NCI-H82 (cell line): ENCODE measurements at places on chromosomes 6 and 20.

GRCh38 chr6:25181923-25182322 lies 97.3 kb upstream of the CARMIL1 start:
- no peak for DNase-seq

- no peak for DNase-seq
Measured at GRCh38 chr6:34317882-34318498, 69.2 kb upstream of the SMIM29 start.

GRCh38 chr6:13677878-13678254 lies 33.8 kb downstream of the RANBP9 start:
- no peak for DNase-seq

- DNase-seq, result no peak
Measured at GRCh38 chr6:136052031-136052430, 198.1 kb downstream of the MTFR2 start.

DNA sequence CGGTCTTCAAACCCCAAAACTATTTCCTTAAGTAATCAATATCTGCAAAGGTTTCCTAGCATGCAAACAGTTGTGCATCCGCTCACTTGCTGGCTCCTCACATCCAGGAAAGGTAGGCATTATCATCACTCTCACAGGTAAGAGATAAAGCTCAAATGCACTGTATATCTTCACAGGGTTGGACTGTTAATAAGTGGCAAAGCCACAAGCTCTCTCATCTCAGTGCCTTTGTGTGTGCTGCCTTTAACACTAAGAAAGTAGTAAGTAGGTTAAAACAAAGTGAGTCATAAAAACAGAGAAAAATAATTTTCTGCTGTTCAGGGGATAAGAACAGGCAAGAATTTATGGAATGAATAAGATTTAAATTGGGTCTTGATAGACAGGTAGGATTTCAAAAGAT lies 21.3 kb downstream of the MAN1A1 start:
- DNase-seq, result no peak

DNA sequence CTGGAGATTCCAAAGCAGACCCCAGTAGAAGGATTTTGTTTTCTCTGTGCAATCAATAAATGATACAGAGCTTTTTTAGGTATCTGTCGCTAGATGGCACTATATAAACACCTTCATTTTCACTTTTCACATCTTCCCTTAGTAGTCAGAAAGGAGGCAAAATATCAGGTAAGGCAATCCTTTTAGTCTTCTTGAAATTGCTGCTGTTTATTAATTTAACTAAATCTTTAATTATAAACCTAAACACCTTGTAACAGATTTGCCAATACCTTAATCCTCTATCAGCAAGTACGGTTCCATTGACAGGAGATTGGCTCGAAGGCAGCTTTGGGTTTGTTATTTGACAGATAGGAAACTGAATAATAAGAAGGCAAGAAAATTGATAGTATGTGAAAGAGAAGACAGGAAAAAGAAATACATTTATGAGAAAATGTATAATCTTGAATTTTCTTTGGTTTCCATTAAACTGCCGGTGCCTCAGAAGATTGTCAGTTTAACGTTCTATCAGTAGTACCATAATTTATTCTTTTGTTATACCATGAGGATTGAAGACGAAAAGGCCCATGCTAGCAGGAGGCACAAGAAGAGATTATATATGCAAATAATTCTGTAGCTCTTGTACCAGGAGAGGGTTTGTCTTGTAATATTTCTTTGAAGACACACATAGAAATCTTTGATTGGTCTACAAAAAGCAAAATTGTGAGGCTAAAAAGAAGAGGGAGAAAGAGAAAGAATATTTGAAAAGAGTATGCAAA lies 23.5 kb upstream of the IBTK start:
- peak; percentile 65 for DNase-seq

- DNase-seq, result no peak
Measured at GRCh38 chr20:5797843-5798462, 47.8 kb downstream of the SHLD1 start.

DNA sequence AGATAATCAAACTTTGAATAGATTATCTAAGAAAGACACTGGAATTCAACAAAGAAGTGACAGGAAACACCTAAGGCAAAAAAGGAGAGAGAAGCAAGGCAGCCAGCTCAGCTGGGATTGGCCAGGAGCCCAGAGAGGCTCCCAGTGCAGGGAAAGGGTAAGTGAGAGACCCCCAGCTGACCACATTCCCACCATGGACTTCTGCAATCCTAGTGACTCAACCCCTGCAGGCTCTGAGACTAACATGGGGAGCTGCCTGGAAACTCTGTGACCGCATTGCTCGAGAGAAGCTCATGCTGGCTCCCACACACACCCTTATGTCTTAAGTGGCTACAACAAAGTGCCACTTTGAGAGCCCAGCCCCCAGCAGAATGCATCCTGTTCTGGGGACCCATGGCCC lies 215.1 kb downstream of the PACRG start:
- no peak for DNase-seq

DNA sequence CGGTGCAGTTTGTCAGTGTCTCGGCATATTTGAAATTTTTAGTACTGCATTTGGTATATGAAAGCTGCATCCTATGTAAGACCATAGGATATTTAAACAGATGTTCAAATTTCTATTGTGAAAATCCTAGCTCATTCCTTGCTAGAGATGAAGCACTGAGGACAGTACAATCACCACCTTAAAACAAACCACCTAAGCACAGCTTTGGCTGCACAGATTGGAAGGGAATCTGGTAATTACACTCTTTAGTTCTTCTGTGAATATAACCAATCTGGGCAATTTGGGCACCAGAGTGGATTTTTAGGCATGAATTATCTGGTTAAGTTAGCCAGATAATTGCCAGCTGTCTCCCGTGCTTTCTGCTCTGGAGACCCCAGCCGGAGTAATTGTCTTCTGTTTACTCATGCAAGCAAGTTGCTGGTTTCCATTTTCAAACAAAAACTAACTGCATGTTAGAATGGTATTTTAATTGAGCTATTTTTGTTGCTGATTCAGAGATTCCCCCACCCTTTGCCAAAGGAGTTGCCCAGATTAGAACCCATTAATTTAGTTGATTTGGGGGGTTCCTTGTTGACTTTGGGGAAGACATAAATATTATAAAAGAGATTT lies 36.9 kb downstream of the E2F3 start:
- no peak for DNase-seq

GRCh38 chr20:32678948-32679347 lies 5.2 kb upstream of the C20orf203 start:
- no peak for DNase-seq

- no peak for DNase-seq
Measured at GRCh38 chr20:50251992-50252511, 61.4 kb downstream of the CEBPB start.

- DNase-seq, result peak; percentile 27
Measured at GRCh38 chr6:166626177-166627032, 646 bp downstream of the RPS6KA2 start.

GRCh38 chr6:52352239-52353018 lies 9.5 kb upstream of the PAQR8 start:
- peak; percentile 42 for DNase-seq

GRCh38 chr6:30766461-30767157 lies 22.3 kb upstream of the IER3 start:
- DNase-seq, result no peak

DNA sequence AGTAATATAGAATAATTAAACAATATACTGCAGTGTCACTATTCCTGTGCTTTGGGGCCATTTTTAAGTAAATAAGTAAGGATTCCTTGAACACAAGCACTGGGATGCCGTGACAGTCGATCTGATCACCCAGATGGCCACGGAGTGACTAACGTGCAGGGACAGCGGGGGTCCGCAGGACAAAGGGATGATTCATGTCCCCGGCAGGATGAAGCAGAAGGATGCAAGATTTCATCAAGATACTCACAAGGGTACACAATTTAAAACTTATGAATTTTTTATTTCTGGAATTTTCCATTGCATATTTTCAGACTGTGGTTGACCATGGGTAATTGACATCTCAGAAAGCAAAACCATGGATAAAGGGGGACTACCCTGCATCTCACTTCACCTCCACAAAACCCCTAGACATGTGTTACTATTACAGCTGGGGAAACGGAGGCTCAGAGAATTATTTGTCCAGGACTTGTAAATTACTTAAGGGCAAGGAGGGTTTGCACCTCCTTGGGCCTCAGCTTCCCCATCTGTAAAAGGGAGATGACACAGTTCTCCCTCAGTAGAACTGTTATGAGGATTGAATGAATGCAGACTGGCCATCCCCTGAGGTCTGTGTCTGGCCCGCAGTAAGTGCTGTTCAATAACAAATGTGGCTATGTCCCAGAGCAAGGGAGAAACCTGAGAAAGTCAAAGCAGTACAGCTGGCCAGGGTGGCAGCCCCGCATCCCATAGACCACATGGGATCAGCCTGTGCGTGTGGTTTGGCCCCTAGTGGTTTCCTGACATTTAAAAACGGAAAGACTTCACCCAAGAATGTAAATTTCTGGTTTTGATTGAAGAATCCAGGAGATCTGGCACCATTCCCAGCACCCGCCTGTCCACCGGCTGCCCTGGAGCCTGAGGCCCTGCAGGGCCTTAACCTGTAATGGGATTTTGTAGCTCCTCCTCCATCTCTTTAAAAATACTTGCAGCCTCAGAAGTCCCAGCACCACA lies 235.5 kb downstream of the BMP7 start:
- peak; percentile 78 for DNase-seq

GRCh38 chr6:100412872-100413271 lies 51.8 kb downstream of the SIM1 start:
- DNase-seq, result peak; percentile 82

DNA sequence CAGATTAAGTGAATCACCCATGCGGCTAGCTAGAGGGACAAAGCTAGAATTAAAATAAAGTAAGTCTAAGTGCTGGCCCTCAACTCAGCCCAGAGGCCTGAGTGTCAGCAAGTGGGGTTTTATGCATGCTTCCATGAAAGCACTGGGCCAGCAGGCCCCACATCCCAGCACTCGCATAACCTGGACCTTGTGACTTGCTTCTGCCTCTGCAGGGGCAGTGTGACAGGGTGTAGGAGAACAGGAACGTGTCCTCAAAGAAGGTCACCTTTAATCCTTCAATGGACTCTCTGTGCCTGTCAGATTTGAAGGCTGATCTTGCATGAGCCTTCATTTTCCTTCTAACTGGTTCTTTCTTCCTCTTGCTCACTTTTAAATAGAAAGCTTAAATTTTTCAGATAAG lies 183.4 kb downstream of the ALDH8A1 start:
- peak; percentile 56 for DNase-seq

- DNase-seq, result peak; percentile 50
Measured at GRCh38 chr20:32798046-32798981, 21.4 kb upstream of the MAPRE1 start.

- DNase-seq, result no peak
Measured at GRCh38 chr6:135568379-135568778, 70.8 kb upstream of the AHI1 start.

DNA sequence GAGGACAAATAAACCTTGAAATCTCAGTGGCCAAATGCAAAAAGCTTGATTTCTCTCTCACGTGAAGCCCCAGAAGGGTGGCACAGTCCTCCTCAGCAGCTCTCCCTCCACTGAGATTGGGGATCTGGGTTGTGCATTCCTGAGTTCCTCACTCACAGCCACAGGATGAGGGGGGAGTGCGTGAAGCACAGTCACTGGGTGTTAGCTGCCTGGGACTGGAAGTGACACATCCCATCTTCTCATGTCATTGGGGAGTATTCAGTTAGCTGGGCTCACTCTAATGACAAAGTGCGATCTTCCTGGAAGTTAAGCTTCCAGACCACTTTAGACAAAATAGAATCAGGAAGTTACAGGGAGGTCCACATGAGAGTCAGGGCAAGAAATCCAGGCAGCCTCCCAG lies 192.2 kb upstream of the LRFN2 start:
- no peak for DNase-seq

DNA sequence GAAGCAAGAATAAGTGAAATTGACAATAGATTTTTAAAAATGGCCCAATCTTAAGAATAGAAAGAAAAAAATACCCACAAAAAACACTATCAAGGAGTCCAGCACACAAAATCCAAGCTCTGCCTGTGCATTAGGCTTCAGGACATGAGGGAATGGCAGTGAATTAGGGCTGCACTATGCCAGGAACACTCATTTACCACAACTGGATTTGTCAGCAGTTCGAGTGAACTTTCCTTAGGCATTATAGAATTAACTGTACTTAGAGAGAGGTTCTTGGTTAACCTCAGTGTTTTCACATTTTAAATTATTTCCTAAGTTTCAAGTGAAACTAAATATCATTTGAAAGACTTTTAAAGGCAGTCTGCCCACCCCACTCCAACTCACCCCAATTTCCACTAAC lies 34.8 kb downstream of the SLC22A3 start:
- no peak for DNase-seq

DNA sequence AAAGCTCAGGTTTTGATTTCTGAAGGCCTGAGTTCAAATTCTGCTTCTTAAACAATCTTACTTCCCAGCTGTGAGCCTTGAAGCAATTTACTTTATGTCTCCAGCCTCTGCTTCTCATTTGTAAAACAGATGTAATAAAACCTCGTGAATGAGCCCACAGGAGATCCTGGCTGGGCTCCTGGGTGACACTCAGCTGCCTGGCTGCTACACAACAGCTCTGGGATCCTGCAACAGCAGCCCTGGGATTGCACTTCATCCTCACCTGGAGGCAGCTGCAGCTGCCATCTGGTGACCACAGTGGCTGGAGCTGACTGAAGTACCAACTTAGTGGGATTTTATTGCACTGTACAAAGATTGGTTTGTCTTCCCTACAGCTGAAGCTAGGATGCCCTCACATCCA lies 98.6 kb downstream of the NDUFAF5 start:
- DNase-seq, result peak; percentile 45
